ENCODE measurements at places on chromosomes 5 and 9.

DNA sequence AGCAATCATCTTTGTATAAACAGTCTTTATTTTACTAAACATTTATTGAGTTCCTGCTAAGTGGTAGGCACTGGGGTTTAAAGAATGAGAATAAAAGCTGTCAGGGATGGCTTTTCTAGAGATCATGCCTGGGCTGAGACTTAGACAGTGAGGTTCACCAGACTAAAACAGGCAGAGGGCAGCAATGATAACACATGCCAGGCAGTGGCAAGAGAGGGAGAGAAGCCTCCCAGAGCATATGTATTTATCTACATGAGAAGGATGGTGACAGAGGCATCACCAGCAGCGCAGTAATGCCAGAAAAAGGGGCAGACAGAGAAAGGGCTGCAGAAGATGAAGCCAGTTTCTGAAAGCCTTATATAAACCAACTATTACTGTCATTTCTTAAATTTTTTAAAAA, 121.0 kb upstream of the CCDC180 start:
- DNase-seq, result no peak

GRCh38 chr5:172659570-172659908, 18.5 kb downstream of the NEURL1B start:
- DNase-seq, result no peak

- no peak for DNase-seq
Observed at GRCh38 chr5:58317009-58317408, 142.9 kb downstream of the PLK2 start.

DNA sequence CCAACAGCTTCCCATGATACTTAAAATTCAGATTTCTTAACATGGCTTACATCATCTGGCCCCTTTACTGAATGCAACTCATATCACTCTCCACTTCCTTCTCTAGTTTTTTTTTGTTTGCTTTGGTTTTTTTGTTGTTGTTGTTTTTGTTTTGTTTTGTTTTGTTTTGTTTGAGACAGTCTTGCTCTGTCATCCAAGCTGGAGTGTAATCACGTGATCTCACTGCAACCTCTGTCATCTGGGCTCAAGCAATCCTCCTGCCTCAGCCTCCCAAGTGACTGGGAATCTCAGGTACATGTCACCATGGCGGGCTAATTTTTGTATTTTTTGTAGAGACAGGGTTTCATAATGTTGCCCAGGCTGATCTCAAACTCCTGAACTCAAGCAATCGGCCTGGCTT, 41.4 kb downstream of the CPLANE1 start:
- DNase-seq, result peak; percentile 46

DNA sequence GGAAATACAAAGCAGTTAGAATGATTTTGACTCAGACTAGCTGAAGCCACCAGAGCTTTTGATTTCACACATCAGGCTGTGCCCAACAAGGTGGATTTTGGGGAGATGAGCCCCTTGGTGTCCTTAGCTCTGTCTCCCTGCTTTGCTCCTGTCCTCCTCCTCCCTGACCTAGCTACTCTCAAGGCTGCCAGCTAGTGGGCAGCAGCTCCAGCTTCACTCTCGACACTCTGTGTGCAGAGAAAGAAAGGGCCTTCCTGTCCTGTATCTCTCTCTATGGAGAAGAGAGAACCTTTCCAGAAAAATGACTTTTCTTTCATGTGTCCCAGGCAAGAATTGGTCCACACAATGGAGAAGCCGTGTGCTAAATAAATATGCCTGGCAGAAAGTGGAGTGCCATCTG, 446.2 kb downstream of the SEMA5A start:
- DNase-seq, result no peak

DNA sequence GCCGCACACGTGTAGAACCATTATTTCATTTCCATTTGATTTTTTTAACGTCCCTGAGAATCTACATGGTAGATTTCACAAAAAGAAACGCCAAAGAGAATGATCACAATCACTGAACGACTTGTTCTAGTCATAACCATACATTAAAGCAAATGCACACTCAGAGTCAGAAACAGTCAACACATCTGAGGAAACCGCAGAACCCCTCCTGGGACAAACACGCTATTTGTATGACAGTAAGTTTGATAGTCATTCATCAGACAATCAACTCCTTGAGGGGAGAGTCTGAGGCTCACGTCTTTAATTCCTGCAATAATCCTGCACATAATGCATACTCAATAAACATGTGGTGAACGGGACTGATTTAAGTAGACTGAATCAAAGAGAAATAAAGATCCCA, 129.2 kb downstream of the MED27 start:
- no peak for DNase-seq

DNA sequence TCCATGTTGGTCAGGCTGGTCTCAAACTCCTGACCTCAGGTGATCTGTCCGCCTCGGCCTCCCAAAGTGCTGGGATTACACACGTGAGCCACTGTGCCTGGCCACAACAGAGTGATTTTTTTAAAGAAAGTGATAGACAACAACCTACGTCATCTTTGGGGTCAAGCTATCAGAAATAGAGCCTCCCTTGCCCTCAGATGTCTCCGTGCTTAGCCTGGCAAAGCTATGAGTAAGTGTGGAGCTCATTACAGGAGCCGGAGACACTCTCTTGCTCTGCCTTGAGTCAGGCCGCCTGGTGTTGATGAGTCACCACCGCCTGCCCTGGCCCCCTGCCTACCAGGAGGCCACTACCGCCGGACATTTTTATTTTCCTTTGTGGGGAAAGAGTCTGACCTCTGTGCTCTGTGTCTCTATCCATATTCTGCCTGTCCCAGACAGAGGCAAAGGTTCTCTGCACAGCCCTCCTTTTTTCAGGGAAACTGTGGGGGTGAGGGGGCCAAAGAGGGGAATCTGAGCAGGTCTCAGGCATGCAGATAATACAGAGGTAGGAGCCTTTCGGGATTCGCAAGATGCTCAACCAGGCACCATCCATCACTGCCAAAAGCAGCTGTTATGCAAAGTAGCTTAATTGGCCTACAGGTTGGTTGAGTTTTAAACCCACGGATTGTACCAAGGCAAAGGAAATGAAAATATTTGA, 123.7 kb upstream of the CPEB4 start:
- DNase-seq, result peak; percentile 92

- no peak for DNase-seq
Observed at GRCh38 chr5:151096001-151096373, 15.2 kb upstream of the TNIP1 start.

GRCh38 chr5:116032094-116032517, at the start of gene ARL14EPL:
ARL14EPL (plus strand) TSS chr5:116032472; CDS start chr5:116051466, 18,994 bp downstream.
- DNase-seq, result peak; percentile 83

DNA sequence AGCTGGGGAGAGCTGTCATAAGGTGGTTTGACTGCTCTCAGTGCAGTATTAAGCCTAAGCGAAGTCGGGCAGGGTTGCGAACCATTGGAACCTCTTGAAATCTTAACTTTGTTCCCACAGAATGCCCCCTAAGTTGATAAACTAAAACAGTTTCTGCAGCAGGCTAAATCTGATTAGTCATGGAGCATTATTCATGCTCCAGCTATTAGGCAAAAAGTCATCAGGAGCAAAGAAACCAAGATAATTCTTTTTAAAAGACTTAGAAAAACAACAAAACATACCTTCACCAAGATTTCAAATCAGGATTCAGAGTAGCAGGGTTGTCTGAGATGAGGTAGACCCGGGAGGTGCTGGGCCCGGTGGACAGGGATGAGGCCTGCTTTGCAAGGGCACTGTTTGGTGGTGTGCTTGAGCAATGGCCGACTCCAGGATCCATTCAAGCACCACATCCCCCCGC, 69.9 kb upstream of the PLPP1 start:
- no peak for DNase-seq

DNA sequence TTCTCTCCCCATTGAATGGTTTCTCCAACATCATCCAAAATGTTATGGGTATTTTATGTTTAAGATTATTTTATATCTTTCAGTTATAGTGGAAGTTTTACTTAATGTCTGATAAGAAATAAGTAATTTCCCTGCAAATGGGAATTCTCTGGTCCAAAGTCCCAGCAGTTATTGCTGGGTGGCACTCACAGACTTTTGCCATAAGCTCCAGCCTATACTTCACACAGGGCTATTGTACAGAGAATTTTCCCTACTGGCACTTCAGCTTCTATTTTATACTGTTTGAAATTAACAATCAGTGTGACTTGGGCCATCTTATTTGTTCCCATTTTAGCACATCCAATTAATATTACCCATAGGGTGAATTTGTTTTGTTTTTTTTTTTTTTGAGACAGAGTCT, 32.9 kb downstream of the CD14 start:
- DNase-seq, result no peak

DNA sequence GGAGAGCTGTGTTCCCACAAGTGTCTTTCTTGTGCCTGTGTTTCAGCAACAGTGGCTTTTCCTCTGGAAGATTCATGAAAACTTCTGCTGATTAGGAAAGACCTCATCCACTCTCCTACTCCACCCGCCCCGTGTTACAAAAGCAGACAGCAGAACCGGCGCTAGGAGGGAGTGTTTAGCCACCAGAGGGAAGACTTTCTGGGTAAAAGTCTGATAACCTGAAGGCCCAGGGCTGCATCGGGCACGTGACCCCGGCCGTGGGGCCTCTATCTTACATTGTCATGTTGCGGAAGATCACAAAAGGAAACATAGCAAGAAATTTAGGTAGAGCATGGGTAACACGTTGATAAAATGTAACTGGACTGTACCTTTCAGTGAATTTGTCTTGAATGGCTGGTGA, 32.0 kb upstream of the DMRT2 start:
- DNase-seq, result no peak

- no peak for DNase-seq
Observed at GRCh38 chr9:87558606-87559190, 61.0 kb downstream of the DAPK1 start.

DNA sequence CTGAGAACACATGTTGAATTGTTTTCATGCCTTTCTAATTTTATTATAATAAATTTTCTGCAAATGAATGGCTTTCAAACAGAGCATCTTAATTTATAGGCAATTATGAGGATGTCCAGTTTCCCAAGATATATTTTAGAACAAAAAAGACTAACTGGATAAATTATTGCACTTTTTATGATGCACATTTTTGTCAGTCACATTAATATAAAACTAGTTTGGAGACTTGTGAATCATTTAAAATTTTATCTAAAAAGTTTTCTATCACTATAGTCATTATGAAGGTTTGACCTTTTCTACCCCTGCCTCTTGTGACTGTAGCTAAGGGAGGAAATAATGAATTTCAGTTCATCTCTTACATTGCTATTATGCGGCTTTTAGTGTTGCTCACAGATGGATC, 393.8 kb downstream of the TAF11L14 start:
- DNase-seq, result no peak

GRCh38 chr9:87533271-87533670, 35.6 kb downstream of the DAPK1 start:
- DNase-seq, result no peak

- DNase-seq, result no peak
Observed at GRCh38 chr9:121029469-121029868, 20.6 kb downstream of the C5 start.

DNA sequence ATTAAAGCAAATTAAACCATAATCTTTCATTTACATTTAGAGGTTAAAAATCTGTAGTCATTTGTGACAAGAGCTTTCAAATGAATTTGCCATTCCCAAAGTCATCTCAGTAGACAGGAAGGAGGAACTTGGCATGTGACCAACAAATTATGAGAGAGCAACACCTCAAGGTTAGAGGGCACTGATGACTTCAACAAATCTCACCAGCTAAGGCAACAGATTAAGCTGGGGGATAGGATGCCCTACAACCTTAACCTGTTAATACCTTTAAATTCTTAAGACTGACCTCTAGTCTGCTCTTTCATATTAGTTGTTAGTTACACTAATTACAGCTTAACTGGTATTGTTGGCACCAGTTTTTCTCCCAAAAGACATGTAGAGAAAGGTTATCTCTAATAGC, 18.4 kb downstream of the POU5F2 start:
- no peak for DNase-seq

DNA sequence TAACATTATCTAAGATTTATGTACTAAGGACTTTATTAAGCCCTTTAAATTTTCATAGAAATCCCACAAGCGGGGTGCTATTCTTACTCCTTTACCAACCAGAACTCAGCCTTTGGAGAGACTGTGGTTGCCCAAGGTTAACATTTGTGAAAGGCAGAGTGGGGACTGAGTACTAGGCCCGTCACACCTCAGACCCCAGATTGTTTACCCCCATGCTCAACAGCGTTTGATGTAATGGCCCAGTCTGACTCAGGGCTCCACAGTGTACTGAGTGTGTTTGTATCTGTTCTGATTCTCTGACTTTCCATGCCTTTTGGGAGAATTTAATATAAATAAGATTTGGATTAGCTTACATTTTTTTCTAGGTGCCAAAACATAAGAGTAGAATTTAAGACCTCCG, 110.0 kb downstream of the GAS1 start:
- no peak for DNase-seq

DNA sequence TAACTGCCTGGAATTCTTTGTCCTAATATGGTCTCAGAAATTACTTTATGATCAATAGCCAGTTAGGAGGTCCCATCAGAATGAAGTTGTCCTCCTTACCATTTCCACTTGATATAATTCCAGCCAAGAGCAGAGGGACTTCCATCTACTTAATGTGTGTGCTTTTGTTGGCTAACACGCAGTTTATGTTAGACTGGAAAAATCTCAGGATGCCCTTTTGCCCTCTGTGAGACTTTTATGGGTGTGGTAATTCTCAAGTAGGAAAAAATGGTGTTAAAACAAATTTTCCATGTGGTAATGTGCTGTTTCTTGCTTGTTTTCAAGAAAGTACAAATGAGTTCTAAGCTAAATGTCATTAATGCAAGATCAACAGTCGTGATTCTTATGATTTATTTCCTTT, 327.1 kb downstream of the MTRR start:
- no peak for DNase-seq

DNA sequence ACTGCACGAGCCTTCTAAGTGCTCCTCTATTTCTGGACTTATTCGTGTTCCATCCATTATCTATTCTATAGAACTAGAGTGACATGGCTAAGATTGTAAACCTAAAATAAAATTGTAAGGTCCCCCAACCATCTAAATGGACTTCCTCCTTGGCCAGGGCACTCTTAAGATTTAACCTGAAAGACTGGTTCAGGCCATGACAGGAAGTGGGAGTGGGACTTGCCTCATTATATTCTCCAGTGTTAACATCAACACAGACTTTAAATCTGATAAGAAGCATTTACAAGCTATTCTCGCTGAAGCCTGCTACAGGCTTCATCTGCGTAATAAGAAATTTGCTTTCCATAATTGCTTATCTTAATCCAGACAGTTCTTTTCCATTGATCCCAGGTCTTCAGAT, 117.0 kb downstream of the SSBP2 start:
- DNase-seq, result no peak

- DNase-seq, result no peak
Observed at GRCh38 chr5:74431290-74431669, 209.2 kb downstream of the ENC1 start.

GRCh38 chr9:76677481-76678055, 86.7 kb upstream of the PCA3 start:
- DNase-seq, result no peak

DNA sequence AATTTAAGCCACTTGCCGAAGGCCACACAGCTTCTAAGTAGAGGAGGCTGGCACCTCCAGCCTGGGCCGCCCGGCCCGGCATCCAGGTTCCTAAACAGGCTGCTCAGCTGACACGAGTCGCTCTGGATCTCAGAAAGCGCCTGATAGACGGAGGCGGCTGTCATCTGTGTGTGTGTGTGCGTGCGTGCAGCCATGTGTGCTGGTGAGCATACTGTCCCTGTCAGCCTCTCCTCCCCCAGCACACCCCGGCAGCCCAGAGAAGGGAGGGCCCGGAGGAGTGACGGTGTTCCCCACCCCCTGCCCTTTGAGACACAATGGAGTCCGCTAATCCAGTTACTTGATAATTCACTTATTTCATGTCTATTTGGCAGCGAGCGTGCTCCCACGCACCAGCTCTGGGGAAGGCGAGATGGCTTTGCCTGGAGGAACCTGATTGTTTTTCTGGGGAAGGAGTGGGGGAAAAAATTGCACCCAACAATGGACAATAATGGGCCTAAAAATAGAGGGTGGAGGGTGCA, 20.0 kb downstream of the NTNG2 start:
- DNase-seq, result no peak

Measured in inflammatory macrophage treated with lipopolysaccharide for 4 hours (primary cell).